ENCODE measurements at places on chromosomes 1 and 21.

- no peak for DNase-seq
These were observed 24.2 kb upstream of the NPL start for GRCh38 chr1:182765391-182765790.

- no peak for DNase-seq
These were observed 82.6 kb downstream of the C1orf21 start for GRCh38 chr1:184469396-184469795.

DNA sequence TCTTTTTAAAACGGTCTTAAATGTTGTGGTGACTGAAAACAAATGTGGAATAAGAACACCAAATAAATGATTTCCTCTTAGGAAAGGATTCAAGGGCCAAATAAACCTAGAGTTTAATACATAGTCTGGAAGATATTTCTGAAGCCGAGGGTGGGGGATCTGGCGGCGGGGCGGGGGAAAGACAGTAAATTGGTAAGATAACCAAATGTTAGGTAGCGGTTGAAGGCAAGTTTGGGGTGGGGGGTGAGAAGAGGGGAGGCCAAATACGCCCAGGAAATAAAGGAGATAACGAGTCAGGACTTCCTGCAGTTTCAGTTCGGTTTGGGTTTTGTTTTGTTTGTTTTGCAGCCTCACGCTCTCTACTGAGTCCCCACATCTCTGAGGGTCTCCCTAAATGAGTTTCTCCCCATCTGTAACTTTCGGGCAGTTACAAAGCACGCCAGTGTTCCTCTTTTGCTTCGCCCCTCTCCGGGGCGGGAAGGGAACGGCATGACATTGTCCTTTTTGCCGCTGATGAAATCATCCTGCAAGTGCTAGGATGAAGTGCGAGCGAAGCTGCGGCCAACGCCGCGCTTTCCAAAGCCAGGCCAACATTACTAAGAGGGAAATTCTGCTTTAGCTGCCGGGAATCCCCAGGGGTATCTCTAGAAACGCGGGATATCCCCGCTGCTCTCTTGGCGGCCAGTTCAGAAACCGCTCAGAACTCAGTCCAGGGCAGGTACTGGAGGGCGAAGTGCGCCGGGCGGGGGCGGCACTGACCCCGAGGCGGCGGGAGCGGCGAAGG is 844 bp downstream of the NIBAN1 start:
- DNase-seq = peak; percentile 51

DNA sequence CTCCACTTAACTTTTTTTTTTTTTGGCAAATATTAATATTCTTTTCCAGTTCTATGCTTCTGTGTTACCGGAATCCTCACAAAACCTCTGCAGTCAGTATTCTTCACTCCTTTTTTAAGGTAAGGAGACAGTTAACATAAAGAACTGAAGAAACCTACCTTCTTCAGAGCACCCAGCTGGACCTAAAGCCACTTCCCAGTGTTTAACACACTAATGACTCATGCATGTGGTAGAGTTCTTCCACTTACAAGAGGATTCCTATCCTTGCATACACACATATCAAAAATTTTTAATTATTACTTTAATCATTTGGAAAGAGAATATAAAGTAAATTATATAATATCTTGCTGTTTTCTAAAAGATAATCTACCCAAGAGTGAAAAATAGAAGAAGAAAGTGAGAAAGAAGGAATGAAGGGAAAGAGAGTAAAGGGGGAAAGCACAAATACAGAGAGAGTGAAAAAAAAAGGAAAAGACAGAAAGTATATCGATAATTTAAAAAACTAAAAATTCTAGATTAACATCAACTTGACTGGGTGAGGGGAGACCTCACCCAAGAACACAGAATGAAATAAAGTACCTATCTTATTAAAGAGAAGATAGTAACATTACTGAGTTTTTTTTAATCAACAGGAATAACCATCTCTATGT is 54.9 kb downstream of the ENAH start:
- no peak for DNase-seq

DNA sequence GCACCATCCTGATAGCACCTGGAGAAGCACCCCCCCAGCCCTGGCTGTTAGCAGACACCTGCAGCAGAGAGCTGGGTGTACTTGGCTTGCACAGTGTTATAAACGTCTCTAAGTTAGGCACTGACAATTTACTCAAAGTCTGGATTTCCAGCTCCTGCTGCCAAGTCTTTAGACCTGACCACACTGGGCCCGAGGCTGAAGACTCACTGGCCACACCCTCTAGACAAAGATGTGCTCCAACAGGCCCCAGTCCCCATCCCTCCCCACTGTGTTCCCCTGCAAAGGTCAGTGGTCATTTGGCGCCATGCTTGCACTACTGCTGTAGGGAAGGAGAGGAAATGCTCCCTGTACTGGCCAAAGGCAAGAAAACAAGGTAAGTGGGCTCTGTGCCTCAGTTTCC is 31.1 kb downstream of the PADI6 start:
- DNase-seq = no peak

DNA sequence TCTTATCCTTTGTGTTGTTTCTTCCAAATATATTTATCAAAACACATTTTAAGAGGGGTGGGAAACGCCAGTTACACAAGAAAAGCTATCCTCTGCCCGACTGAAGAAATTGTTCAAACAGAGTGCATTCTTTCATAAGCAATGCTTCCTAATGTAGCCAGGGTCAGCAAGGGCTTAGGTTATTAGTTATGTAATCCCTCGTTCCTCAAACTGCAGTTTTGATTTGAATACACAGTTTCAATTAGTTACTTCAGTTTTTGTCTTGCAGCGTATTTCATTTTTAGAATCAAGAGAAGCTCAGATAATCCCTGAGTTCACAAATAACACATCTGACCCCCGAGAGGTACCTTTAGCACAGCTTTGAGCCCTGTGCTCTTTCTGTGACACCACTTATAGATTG is 141.7 kb upstream of the NRIP1 start:
- no peak for DNase-seq

DNA sequence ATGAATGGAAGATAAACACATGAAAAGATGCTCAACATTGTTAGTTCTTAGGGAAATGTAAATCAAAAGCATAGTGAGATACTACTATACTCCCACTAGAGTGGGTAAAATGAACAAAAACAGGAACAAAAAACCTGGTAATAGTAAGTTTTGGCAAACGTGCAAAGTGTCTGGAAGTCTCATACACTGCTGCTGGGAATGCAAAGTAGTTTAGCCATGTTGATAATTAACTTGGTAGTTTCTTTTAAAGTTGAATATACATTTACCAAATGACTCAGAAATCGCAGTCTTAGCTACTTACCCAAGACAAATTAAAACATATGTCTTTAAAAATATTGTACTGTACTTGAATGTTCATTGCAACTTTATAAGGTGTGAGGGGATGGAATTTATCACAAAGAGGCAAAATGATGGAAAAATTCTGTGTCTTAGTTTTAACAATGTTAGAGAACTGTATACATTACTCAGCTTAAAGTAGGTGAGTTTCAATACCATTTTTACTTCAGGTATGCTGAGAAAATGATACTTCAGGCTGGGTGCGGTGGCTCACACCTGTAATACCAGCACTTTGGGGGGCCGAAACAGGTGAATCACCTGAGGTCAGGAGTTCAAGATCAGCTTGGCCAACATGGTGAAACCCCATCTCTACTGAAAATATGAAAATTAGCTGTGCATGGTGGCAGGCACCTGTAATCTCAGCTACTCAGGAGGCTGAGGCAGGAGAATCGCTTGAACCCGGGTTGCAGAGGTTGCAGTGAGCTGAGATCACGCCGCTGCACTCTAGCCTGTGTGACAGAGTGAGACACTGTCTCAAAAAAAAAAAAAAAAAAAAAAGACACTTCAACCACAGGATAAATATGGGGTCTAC is 102.3 kb downstream of the PDE4B start:
- no peak for DNase-seq

DNA sequence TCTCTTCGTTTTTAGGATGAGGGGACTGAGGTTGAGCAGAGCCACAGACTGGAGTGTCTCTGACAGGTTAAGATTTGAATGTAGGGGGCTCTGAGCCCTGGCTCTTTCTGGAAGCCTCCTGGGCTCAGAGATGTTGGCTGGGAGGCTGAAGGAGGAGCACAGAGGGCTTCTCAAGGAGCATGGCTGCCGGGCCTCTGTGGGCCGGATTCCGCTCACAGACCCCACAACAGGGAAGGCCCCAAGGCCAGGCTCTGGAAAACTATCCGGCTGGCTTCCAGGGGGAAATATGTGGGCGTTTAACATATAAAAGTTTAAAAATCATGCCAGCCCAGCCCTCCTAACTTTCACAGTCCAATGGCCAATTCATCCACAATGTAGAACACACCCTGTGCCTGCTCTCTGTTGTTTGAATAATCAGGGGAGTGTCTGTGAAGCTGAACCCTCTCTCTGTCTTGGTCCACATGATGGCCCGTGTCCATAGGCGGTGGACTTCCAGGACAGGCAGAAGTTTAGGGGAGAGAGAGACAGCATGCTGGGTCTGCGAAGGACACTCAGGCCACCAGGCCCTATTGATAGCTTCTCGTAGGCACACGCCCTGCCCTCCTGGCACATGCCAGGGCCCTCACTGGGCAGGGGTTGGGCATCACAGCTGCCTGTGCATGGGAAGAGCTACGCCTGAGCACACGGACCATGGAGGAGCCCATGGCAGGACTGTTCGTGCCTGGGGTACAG is 10.8 kb downstream of the OBSCN start:
- DNase-seq = no peak
